Fibroblast of pulmonary artery (primary cell): ENCODE measurements at places on chromosomes 3 and 15.

DNA sequence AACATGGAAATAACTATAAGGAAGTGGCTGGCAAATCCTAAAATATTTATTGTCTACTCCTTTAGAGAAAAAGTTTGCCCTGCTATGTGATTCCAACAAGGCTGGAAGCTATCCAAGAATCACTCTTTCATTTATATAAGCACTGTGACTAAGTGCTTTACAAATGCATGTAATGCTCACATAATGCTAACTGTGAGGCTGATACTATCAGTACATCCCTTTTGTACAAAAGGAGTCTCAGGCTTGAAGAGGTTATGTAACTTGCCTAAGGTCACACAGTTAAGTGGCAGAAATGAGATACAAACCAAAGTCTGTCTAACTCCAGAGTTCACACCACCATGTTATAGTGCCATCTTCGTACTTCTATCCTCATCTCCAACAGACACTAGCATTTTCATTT is 17.0 kb downstream of the TOPBP1 start:
- peak; percentile 86 for DNase-seq

DNA sequence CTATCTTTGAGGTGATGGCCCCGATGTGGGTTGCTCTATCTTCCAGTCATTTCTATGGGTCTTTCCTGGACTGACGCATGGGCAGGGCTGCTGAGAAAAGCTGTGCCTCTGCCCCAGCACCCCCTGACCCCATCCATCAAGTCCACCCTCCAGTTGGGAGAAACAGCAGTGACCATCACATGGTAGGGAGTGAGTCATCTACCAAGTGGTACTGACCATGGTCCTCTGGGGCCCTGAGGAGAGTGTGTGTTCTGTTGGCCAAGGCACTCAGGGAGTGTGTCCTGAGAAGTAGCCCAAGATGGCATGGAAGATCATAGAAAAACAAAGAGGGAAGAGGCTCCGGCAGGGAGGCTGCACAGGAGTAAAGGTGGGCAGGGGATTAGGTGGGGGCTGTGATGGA is 1.6 kb upstream of the DNAH1 start:
- DNase-seq, result peak; percentile 16

- DNase-seq, result no peak
Measured at GRCh38 chr15:60551147-60551780, 72.3 kb upstream of the ICE2 start.

GRCh38 chr15:85430406-85431204 is 50.2 kb downstream of the AKAP13 start:
- no peak for DNase-seq

DNA sequence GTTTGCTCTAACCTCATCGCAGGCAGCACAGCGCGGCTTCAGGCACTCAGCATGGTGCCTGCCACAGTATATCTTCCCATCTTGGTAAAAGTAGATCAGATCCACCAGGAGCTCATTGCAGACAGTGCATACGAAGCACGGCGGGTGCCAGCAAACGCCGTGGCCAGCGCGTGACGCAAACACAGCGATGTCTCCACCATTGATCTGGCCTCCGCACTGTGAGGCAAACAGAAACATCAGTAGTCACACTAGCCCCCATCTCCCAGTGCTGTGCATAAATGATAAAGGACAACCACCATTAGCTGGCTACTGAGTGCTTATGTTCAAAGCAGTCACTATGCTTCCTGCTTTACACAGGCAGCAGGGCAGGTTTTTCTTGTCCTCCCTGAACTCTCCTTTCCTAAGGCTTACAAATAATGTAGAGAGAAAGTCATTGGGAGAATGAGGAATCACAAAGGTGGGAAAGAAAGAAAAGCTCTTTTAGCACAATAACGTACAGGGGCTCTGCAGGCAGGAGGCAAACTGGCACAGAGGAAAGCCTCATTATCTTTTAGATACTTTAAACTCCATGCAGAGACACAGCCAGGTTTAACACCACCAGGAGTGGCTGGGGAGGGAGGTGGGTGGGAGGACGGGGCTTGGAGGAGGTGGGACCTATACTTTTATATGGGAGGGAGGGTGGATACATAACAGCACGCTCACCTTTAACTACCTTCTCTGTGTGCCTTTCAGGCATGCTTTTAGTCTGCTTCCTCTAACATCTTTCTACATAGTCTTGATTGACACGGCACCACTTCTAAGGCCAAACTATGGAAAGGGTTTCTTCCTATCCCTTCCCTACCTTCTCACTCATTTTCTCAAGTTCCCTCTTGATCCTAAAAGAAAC is 67.9 kb downstream of the PRICKLE2 start:
- no peak for DNase-seq

DNA sequence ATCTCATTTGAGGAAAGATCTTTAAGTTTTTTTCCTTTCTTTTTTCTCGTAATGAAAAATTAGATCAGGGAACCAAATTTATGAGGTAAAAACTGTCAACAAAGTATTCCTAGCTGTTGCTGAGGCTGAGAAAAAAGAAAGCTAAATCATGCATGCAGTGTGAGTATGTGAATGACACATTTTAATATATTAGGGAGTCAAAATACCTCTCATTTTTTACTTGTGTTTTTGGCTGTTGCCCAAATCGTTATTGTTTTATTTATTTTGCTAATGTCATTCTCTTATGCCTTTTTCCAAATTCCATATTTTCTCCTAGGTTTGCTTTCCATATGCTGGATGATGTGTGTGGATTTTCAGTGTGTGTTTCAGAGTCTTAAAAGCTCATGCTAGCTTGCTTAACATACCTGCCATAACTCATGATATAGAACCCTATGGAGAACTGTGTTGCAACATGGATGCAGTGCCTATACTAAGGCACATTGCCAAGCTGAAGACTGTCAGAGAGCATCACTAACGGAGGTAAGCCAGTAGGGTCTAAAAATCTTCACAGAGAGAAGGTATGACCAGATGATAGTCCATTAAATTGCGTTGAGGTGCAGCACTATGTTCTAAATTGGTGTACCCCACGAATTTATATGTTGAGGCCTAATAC is 629.5 kb upstream of the KCNMB2 start:
- peak; percentile 9 for DNase-seq

DNA sequence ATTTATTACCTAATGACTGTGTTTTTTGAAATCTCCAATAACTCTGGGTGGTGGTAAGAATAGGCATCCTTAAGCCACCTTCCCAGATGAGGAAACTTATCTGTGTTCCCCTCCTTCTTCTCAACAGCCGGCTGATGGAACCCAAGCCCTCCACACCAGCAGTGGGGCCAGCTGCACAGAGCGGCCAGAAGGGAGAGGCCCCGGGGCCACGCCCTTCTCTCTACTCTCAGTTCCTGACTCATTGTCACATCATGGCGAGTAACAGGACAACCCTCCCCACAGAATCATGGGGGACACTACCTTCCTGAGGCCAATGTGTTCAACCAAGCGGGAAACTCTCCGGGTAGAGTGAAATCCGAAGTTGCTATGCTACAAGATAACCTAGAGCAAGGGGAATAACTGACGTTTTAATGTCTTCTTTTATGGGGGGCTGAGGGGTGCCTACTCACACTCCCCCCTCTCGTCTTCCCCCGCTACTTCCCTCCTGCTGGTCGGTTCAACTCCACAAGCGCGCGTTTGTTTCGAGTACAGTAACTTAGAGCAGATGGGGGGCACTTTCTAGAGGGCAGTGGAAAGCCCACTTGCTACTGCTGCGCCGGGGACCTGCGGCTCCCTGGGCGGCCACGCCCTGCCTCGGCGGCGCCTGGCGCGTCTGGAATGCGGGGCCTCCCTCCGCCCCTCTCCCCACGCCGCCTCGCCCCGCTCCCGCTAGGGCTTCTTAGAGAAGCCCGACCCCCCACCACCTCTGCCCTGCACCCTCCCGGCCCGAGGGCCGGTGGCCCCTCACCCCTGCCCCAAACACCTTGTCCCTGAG is 621 bp downstream of the ANXA2 start:
- peak; percentile 61 for DNase-seq

DNA sequence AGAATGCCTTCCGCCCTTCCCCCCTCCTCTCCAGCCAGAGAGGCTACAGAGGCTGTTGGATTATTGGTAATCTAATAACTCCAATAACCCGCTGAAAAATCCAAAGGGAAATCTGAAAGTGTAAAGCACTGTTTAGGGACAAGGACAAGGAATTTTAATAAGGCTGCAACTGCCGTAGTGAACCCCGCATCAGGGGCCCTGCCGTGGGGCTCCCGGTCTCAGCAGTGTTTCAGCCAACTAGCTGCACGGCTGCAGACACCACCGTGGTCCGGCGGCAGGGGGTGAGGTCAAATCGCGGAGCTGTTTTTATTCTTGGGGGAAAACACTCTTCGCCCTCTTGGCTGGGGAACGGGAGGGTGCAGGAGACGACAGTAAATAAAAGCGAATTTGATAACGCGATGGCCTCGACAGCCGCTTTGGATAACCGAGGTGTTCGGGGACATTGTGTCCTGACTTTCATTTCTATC is 6.1 kb downstream of the BCL6 start:
- DNase-seq, result no peak

GRCh38 chr3:2535206-2535605 is 436.5 kb downstream of the CNTN4 start:
- no peak for DNase-seq

DNA sequence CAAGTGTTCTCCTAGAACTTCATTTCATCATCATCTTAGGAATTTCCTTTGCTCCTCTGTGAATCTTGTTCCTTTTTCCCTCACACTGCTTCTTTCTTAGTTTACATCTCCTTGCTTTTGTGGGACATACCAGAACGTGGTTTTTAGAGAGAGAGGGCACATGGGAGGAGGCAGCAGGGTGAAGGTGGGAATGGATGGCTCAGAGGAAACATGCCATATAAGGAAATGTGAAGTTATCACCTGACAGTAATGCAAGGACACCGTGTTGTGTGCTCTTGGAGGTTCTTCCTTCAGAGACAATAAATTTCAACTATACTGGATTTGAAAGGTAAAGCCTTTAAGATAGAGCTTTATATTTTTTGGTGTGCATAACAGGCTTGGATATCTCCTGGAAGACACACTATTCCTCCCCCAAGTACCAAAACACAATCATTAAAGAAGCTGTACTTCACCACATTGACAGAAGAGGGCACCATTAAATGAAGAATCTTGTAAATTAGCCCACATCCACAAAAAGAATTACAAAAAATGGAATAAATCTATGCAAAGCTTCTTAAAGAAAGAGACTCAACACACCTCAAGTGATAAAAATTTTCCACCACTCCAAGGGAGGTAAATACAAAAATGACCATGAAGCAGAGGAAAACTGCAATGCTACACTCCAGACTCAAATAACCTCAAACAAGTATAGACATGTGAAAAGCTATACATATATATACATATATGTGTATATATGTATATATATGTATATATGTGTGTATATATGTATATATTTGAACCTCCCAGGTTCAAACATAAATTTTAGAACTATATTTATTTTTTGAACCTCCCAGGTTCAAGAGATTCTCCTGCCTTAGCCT is 26.1 kb downstream of the RPL39L start:
- DNase-seq, result peak; percentile 65

DNA sequence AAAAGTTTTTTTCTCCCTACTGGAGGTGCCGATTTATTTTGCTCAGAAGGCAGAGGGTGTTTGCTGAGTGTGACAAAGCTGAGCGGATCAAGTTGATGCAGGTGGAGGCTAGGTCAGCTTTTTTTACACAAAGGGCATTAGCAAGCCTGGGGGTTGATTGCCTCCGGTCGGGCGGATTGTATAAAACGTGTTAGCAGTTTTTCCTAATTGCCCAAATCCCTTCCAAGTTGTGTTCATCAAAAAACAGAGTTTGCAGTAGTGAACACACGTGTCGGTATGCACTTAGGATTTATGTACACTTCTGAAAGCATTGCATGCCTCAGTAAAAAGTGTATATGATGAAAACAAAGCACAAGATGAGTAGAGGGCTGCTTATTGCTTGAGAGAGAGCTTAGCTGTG is 2.6 kb downstream of the GPR160 start:
- DNase-seq, result no peak

DNA sequence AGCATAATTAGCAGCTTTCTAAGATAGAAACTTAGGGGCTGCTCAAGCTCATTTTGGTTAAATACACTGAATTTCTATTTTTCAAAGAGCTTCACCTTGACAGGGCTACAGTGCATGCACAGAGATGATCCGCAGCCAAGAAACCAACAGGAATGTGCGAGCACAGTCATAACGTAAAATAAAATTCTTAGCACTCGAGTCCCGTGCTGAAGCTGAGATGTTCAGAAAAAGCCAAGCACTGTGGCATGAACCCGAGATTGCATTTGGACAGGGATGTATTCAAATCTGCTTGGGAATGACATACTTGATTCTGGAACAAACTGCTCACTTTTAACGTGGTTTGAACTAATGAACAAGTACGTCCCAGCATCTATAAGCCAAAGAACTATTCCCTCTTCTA is 340.3 kb downstream of the FOXP1 start:
- peak; percentile 28 for DNase-seq

DNA sequence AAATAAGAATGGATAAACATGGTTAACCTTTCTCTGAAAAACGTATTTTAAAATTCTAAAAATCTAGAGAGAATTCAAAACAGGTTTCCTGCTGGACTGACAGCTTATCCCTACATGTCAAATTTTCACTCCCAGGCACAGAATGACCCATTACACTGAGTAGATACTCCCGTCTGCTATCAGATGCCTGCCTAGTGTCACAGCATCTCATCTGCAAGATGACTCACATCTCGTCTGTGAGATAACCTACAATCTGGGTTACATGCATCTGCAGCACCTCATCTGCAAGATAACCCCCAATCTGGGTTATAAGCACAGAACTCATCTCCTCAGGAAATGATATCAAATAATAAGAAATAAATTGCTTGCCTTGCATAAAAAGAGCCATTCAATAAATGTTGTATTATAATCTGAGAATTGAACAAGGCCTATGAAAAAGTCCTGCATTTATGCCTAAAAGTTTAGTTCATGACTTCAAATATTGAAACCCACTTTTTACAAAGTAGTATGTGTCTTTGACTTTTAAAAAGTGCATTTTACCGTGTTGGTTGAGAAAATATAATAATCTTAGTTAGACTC is 188.3 kb upstream of the THBS1 start:
- DNase-seq, result no peak

DNA sequence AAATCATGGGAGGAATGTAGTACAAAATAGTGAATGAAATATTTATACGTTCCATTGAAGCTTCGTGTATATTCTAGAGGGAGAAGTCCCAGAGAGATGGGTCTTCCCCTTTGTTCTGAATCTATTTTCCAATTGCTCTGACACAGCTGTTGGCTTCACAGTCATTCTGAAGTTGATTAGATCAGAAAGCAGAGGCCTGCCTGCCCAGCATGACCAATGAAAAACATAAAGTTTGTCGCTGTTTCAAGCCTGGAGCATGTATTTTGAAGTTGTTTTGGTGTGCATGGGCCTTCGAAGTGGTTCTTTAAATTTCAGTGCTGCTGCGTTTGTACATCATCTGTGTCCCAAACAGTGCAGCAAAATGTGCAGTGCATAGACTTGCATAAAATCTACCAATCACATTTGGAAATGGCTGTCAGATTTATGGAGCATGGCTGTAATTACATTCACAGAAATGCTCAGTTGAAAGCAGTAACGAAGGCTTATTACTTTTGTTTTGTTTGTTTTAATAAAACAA is 31.0 kb upstream of the RBMS3 start:
- no peak for DNase-seq

GRCh38 chr15:25804451-25804850 is 58.7 kb downstream of the ATP10A start:
- no peak for DNase-seq
